ENCODE measurements at places on chromosomes 5 and 9. TPM values are rescaled to one million over a fixed set of nuclear protein-coding genes. Genes with fewer than 3 reads are reported as not detected.

MYMK gene
- not detected for total RNA-seq

CARD9 gene
- 1.6 TPM for total RNA-seq

XRCC4 gene
- 13.1 TPM for total RNA-seq

RASA1 gene
- total RNA-seq, result 42.6 TPM

PCDHGB4 gene
- total RNA-seq, result 16.1 TPM

PCDHA10 gene
- 18.3 TPM for total RNA-seq

AUH gene
- total RNA-seq, result 24.9 TPM

SGCD gene
- 5.9 TPM for total RNA-seq

NME5 gene
- total RNA-seq, result 9.9 TPM

SUSD3 gene
- 1.2 TPM for total RNA-seq

CXCL14 gene
- 6.1 TPM for total RNA-seq

PLAC8L1 gene
- total RNA-seq, result 2.0 TPM

CYLC2 gene
- total RNA-seq, result not detected

NACC2 gene
- total RNA-seq, result 12.9 TPM

PNPLA7 gene
- total RNA-seq, result 7.9 TPM

FCN2 gene
- not detected for total RNA-seq

EIF4E1B gene
- not detected for total RNA-seq

LCN15 gene
- total RNA-seq, result not detected

ZBED3 gene
- total RNA-seq, result 38.0 TPM

INSL6 gene
- total RNA-seq, result not detected

MAP1B gene
- total RNA-seq, result 63.8 TPM

TAS2R1 gene
- total RNA-seq, result 0.22 TPM

WDR31 gene
- 5.1 TPM for total RNA-seq

DNAH5 gene
- 1.4 TPM for total RNA-seq

All from progenitor cell of endocrine pancreas (in vitro differentiated cells).